ENCODE measurements at places on chromosomes 7 and 10. TPM values are rescaled to one million over a fixed set of nuclear protein-coding genes. Genes with fewer than 3 reads are reported as not detected.

The LMOD2 gene
- not detected for total RNA-seq

The CALCR gene
- total RNA-seq, result 0.24 TPM

The MRC1 gene
- total RNA-seq, result 529 TPM

The BICC1 gene
- total RNA-seq, result 11.0 TPM

The CLEC2L gene
- total RNA-seq, result not detected

DNA sequence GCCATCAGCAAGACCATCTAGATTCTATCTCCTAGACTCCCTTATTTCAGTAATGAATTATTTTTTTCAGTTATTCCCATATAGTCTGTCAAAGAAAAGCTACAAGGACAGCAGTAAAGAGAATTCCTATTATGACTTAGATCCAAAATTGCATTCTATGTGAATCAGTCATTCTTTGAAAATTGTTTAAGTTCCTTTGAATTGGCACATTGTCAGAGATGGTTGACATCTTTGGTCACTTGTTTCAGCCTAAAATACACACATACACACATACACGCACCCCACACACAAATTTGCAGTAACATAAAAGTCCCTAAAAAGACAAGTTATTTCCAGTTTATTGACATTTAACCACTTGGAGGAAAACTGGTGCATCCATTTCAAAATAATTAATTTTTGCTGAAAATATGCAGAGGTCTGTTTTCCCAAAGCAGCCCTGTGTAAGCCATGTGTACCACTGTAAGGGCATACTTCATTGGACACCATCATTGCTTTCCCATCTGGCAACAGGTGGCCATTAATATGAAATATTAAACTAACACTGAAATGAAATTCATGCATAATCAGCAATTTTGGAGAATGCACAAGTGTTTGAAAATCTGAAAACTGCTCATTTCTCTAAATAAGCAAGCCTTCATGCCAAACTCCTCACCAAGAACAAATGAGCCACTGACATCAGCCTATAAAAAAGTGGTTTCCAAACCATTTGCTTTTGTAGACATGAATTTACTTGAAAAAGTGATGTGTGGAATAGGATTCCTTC, 121.7 kb upstream of the COL1A2 start:
- DNase-seq, result no peak

GRCh38 chr10:69049566-69049961, 38.3 kb upstream of the SRGN start:
- peak; percentile 66 for DNase-seq

- no peak for DNase-seq
Measured at GRCh38 chr7:137096607-137097006, 228.2 kb downstream of the CHRM2 start.

DNA sequence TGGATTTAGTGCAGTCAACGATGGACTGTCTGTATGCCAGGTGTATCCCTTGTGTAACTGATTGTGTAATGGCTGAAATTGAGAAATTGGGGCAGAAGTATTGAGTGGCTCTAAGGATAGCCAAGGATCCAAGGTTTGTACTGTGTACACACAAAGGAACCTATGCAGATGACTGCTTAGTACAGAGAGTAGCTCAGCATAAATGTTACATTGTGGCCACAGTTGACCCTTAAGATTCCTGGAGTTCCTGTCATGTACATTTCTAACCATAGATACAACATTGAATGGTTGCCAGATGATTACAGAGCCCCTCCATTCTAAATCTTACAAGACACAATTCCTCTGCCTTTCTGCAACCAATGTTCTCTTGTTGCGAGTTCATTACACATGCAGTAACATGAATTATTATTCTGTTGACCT, 25.3 kb downstream of the CCDC126 start:
- no peak for DNase-seq

GRCh38 chr10:51773681-51774080, 74.3 kb upstream of the CSTF2T start:
- no peak for DNase-seq

GRCh38 chr7:4768597-4769569, 6.5 kb upstream of the AP5Z1 start:
- no peak for DNase-seq

- no peak for DNase-seq
Measured at GRCh38 chr7:151868396-151869108, 8.4 kb downstream of the PRKAG2 start.

DNA sequence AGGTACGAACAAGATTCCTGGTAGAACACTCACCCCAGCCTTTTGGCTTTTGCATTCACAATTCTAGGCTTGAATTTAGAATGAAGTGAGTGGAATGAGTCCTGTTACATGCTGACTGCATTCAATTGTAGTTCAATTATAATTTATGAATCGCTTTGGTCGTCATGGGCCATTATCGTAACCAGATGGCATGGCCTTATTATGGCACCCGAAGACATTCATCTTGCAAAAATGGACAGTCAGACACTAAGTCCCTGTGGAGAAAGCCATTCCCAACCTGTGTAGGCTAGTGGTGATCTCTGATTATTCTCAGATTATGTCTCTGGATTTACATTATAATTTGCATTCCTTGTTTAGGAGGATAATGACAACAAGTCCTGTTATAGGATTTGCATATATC, 292.4 kb upstream of the NPSR1 start:
- DNase-seq, result no peak

- DNase-seq, result no peak
Measured at GRCh38 chr7:15709978-15710377, 23.5 kb upstream of the MEOX2 start.

- no peak for DNase-seq
Measured at GRCh38 chr7:111043561-111043960, 47.4 kb upstream of the LRRN3 start.

DNA sequence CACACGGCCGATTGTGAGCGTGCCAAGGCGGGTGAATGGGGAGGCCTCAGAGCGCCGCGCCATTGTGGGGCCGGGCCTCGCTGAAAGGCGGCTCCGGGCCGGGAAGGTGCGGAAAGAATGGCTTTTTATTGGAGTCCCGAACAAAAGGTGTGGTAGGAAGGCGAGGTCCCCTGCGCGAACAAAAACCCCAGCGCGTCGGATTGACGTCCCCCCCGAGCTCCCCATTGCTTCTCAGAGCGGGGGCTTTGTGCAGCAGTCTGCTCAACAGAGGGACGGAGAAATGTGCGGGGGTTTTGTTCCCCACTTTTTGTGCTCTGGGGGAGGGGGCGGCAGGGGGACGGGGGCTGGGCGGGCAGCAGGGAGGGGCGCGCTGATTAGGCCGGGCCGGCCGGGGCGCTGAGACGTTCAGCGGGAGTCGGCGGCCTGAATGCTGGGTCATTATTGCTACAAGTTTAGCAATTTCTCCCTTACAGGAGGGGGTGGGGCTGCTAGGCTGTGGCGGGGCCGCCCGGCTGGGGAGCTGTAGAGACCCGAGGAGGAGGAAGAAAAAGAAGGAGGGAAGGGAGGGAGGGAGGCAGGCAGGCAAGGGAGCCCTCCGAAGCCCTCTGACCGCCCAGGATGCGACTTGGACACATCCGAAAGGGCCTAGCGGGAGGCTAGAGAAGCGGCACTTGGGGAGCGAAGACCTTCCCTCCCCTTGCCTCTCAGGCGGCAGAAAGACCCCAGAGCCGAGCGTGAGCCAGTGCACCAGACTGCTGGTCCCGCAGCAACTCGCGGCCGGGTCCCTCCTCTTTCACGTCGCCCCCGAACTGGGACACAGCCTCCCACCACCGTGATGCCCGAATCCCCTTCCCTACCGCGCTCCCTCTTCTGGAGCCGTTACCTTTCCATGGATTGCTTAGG, 4.6 kb downstream of the NKX2-3 start:
- DNase-seq, result no peak

- no peak for DNase-seq
Measured at GRCh38 chr7:4159154-4159501, 523.0 kb upstream of the FOXK1 start.

DNA sequence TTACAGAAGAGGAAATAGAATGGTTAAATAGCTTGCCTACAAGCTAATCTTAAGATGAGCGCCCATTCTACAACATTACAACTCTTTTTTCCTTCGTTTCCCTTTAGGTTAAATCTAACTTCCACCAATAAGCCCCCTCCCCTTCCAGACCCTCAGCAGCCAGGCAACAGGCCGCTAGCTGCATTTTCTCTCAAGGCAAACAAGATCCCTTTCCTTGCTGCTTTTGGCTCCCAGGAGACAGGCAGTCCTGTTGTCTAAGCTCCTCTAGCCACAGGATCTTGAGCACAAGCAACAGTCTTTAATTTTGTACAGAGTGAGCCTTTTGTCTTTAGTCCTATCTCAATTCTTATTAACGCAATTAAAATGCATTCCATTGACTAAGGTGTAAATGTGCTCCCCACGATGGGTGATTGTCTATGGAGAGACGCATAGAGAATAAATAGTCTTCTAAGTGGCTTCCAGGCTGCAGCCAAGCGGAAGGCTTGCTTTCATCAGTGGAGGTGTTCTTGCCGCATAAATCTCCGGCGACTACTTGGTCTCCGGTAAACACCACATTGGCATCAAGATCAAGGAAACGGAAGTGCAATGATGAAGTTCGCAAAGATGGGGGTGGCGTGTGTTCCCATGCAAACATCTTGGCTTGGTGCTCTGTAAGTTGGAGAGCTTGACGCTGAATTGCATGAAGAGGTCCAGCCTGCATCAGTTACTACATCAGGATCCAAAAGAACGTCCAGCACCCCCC, 181.9 kb upstream of the LYZL2 start:
- DNase-seq, result no peak

DNA sequence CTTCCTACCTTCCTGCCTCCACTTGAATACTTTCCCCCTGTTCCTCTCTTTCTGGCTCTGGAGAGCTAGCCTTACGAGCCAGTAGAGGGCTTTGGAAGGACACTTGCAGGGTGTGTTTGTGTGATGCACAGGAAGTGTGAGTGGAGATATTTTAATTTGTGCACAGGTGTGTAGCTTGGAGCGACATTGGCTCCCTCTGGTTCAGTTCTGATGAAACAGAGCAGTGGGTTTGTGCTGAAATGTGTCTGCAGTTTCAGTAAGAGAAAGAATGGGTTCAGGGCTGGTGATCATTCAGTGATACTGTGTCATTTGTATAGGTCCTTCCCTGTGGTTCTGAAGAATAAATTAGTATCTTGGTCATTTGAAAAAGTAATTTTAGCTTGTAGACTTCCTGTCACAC, 86.9 kb downstream of the SND1 start:
- no peak for DNase-seq

- no peak for DNase-seq
Measured at GRCh38 chr7:36005293-36005692, 147.8 kb upstream of the EEPD1 start.

- no peak for DNase-seq
Measured at GRCh38 chr7:158473221-158473620, 114.4 kb downstream of the PTPRN2 start.

DNA sequence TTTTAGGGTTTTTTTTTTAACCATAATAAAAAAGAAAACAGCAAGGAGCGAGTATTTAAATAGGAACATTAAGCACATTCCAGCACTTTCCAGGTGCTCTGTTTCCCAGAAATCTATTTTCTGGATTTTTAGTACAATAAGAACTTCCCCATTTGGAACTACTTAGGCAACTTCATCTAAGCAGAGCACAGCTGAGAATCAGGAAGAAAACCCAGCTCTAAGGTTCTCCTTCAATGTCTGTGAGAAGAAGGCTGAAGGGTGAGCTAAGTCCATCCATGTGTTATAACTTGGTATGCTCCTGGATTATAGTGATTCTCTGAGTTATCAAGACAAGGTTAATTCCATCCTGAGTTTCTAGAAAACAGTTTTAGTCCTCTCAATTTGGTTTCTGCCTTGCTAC, 181.9 kb downstream of the CYP26A1 start:
- DNase-seq, result no peak

- DNase-seq, result peak; percentile 77
Measured at GRCh38 chr10:17029581-17030271, 99.9 kb downstream of the CUBN start.

- DNase-seq, result peak; percentile 40
Measured at GRCh38 chr7:92695308-92696261, 105.4 kb upstream of the FAM133B start.

- DNase-seq, result no peak
Measured at GRCh38 chr10:102801978-102802377, 35.2 kb downstream of the CYP17A1 start.

GRCh38 chr7:4681218-4681851, 760 bp upstream of the FOXK1 start:
- no peak for DNase-seq

DNA sequence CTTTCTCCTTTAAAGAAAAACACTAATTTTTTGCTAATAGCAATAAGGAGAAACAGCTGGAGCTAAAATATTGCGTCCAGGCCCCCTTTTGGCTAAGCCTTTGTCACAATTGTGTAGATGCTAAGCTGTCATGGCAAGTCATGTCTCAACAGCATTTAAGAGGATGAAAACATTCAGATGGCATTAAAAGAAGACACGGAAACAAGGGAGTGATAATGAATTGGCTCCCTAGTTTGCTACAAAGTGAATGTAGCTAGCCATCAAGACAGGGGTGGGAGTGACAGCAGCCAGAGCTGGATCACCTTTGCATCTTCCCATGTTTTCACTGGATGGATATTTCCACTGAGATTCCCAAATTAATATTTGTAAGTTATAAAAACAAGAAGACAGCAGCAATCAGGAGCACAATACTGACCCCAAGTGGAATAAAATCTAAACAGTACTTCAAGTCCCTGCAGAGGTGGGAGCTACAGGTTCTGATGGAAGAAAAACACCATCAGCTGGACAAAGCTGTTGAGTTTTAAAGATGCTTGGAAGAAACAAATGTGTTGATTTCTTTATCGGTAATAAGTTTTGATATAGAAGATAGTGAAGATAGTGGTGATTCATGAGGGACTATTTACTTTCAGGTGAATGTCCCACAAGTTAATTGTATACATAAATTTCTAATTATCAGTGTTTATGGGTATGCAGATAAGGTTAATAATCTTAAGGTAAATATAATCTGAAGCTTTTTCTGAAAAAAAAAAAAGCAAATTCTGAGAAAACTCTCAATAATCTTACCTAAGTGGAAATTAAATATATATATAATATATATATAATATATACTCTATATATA, 129.4 kb downstream of the SLC16A9 start:
- DNase-seq, result no peak

- DNase-seq, result peak; percentile 33
Measured at GRCh38 chr10:131231965-131232541, 79.5 kb downstream of the TCERG1L start.

GRCh38 chr7:106110885-106111654, 1.0 kb downstream of the SYPL1 start:
- no peak for DNase-seq

GRCh38 chr7:116499168-116500077, at the start of gene CAV2:
Gene CAV2 (plus strand): TSS chr7:116499738. CDS start chr7:116499782, 44 bp downstream.
- peak; percentile 82 for DNase-seq
